ENCODE measurements at places on chromosomes 3 and 15. TPM values are rescaled to one million over a fixed set of nuclear protein-coding genes. Genes with fewer than 3 reads are reported as not detected.

GRCh38 chr3:48747015-48747615 lies 30.1 kb upstream of the IP6K2 start:
- DNase-seq = no peak

DNA sequence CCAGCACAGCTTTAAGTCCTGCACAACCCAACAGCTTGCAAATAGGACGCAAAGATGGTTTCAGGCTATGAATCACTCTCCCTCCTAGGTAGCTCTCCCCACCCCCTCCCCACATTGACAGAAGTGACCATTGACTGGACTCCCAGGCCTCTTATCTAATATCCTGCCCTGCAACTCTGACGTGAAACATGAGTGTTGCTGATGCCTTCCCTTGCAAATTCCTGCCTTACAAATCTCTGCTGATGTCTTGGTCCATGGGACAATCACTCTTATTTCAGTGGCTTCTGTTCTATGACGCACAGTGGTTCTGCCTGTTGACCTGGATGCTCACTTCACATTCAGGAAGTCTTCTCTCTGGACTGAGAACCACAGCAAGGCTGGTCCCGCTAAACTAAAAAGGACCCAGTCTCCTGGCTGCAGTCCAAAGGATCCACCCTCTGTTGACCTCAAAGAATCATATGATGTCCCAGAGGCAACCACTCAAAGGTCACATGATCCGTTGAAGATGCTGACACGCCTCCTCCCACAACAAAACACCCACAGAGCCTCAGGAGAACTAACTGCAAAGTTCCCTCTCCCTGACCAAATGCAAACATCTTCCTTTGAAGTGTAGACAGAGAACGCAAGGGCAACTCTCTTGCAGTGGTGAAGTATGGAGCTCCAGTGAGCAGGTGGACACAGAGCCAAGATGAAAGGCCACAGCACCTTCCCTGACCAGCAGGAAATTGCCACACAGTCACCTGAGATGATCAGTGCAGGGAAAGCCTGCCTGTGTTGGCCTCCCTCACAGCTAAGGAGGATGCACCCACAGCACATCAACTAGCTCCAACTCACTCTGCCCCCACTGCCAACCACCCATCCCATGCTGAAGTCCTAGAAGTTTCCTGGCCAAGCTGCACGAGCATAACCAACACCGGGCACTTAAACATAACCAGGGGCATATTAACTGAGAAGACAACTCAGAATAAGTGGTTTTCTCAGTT lies 112.3 kb downstream of the ADAMTS17 start:
- DNase-seq = no peak

- no peak for DNase-seq
Measured at GRCh38 chr3:137464341-137464740, 299.8 kb upstream of the SOX14 start.

RAD18 gene
- 7.1 TPM for total RNA-seq

DNA sequence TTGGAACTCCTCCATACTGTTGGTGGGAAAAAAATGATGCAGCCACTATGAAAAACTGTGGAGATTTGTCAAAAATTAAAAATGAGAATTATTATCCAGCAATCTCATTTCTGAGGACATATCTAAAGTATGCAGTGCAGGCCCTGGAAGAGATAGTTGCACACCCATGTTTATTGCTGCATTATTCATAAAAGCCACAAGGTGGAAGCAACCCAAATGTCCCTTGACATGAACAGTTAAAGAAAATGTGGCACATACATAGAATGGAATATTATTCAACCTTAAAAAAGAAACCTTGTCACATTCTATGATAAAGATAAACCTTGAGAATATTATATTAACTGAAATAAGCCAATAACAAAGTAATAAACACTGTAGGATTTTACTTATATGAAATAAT lies 80.9 kb upstream of the ARHGEF26 start:
- DNase-seq = no peak

DNA sequence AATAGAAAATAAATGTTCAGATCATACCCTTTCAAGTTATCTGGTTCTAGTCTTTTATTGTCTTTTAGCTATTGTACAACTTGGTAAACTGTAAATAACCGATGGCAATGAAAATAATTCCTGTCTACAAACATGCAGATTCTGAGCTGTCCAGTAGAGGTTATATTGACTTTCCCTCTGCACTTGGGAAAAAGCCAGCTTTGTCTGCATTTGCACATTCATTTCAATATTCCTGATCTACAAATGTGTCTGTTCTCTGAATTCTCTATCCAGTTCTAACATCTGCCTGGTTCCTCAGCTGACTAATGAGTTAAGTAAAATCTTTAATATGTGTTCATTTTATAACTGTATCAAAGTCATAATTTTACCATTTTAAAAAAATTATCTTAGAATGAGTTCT lies 408.5 kb downstream of the ERC2 start:
- DNase-seq = no peak

SPTBN5 gene
- total RNA-seq = 5.5 TPM
